ENCODE measurements at places on chromosomes 4 and X. TPM values are rescaled to one million over a fixed set of nuclear protein-coding genes. Genes with fewer than 3 reads are reported as not detected.

The MGAT4D gene
- total RNA-seq: not detected

DNA sequence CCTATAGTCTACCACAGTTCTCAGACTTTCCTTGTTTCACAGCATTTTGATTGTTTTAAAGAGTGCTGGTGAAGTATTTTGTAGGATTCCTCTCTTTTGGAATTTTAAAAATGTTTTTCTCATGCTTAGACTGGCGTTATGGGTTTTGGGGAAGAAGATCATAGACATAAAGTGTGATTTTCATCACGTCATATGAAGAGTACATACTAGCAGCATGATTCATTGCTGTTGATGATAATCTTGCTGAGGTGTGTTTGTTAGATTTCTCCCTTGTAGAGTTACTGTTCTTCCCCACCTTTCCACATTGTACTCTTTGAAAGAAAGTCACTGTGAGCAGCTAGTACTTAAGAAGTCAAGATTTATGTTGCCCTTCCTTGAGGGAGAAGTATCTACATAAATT lies 396.1 kb upstream of the GNPDA2 start:
- no peak for DNase-seq

DNA sequence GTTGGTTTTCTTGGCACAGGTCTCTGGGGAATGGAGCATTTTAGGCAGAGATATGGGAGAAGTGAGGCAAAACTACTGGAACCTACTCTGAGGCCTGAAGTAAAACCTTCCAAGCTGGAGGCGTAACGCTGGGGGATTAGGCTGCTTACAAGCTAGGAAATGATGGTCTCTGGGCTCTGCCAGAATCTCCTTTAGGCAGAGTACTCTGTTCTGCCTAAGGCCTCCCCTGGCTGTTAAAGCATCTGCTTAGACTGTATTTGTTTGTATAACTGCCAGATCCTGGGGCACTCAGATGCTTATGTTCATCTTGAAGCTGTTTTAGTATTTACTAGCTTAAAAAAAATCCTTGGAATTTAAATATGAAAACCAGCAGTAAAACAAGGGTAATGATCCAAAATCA lies 822.2 kb downstream of the RPA4 start:
- no peak for DNase-seq

The GABRA4 gene
- total RNA-seq: 0.37 TPM

The IDUA gene
- total RNA-seq: 97.4 TPM

The PAGE2 gene
- not detected for total RNA-seq

DNA sequence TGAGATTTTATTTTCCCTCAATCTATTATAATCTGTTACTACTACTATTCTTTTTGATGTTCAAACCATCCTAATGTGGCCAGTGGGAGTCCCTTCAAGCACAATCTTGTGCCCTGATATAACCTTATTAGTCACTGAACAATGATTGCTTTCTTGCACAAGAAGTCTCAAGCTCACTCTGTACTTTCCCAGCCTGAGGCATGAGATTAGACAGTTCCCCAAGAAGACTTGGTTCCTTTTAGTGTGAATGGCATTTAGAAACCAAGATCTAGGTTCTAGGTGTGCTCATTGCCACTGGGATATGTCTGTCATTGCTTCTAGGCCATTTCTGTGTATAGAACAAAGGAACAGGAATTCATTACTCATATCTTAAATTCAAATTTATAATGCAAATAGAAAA lies 28.0 kb upstream of the RBM41 start:
- no peak for DNase-seq

DNA sequence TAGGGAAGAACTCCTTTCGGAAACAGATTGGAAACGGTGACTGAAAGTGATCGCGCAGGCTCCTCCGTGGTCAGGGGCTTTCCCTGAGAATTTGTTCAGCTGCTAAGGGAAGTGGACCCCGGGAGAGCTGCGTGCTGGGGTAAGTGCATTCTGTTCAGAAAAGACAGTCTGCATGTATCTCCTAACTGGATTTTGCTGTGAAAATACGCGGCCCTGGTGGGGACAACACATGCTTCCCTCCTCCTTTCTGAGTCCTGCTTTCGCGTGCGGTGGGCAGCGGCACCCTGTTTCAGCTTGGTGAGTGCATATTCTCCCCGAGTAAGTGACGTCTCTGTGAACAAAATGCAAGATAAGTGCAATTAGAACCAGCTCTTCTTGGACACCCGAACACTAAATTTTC lies 195.6 kb downstream of the STIM2 start:
- DNase-seq: no peak

GRCh38 chr4:147853706-147854105 lies 121.8 kb downstream of the ARHGAP10 start:
- DNase-seq: no peak

GRCh38 chr4:76208005-76208765 lies 5.4 kb downstream of the SCARB2 start:
- peak; percentile 94 for DNase-seq

GRCh38 chr4:37584071-37584470 lies 102.1 kb downstream of the RELL1 start:
- DNase-seq: peak; percentile 89

The PPP4R3C gene
- total RNA-seq: not detected

GRCh38 chr4:175290401-175290800 lies 372.2 kb downstream of the ADAM29 start:
- no peak for DNase-seq

The ASB5 gene
- 19.6 TPM for total RNA-seq

DNA sequence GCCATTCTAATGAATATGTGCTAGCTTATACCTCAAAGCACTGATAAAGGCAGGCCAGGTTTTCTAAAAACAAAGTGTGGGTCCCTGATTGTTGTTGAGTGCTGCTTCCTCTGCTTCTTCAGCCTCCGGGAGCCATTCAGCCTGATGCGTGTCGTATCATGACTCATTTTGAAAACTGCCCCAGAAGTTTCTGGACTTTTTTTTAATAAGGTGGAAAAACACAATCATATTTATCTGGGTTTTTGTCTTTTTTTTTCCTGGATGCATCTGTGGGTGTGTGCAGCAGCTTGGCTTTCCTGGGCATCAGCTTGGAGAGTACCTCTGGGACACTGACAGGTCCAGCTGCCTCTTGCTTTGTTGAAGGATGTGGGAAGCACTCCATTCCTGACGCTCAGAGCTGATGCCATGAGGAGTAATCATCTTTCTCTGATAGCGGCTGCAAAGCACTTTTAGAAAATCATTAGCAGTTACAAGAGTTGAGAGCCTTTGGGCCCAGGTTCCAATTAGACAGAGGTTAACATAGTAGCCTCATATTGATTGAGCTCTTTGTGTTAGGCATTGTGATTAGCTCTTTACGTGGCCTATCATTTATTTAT lies 66.9 kb downstream of the PARM1 start:
- no peak for DNase-seq

All from stomach (tissue), 19 donors.